NCI-H1048 (cell line): ENCODE measurements at places on chromosomes 6 and 20.

GRCh38 chr20:50744143-50744792, 12.9 kb downstream of the PARD6B start:
- DNase-seq, result no peak

DNA sequence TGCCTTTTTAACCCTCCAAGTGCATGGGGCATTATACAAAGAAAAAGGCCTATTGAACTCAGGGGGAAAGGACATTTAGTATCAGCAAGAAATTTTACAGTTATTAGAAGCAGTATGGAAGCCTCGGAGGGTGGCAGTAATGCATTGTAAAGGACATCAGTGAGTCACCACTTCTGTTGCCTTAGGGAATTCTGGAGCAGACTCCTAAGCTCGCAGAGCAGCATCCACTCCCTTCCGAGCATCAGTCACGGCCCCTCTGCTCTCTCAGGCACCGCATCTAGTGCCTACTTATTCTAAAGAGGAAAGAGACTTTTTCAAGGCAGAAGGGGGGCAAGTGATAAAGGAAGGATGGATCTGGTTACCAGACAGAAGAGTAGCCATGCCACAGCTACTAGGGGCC, 296.5 kb downstream of the RNGTT start:
- no peak for DNase-seq

- no peak for DNase-seq
Measured at GRCh38 chr6:100678027-100678426, 203.1 kb downstream of the ASCC3 start.

DNA sequence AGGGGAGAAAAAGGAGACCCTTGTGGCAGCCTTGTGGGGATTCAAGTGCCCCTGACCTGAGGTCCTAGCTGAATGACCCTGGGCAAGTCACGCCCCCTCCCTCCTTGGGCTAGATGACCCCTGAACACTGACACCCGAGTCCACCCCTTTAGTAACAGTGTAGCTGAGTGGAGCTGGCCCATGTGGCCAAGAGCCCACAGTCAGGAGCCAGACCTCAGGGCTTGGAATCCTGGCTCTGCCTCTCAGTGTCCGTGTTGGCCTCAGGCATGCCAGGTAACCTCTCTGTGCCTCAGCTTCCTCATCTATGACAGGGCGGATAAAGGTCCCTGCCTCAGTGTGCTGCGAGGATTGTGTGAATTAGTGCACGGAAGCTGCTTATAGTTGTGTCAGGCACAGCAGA, 14.3 kb downstream of the IP6K3 start:
- DNase-seq, result no peak

DNA sequence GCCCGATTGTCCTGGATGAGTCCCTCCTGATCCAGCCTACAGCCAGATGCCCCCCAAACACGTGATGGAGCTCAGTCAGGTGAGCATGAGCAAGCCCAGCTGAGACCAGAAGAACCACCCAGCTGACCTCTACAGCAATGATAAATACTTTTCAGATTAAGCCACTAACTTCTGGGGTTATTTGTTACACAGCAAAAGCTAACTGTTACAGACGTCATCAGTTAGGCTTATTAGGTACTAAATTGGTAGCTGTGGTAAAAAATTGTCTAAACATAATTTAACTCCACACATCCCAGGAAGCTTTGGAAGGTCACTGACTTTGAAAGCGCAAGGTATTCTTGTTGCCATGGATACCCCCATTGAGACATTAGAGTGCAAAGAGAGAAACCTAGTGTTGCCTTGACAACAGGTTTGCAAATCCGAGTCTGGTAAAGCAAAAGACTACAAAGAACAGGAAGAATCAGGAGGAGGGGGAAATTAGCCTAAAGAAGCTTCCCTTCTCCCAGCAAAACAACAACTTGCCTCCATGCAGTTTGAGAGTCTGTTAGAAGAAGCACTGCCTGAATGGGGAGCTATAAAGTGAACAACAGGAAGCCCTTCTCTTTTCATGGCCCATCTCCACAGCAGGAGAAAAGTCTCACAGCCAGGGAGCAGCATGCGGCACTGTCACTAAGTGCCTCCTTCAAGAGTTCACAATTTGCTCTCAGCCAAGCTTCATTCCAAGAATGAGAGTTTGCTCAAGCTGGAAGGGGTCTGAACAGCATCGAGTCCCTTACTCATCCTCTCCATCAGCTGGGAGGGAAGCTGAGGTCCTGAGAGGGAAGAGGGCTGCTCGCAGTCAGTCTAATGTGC, 41.7 kb upstream of the ZNF831 start:
- no peak for DNase-seq
